NCI-H460 (cell line): ENCODE measurements at places on chromosomes 12 and 14.

- DNase-seq, result no peak
Measured at GRCh38 chr12:20024194-20024593, 344.1 kb upstream of the PDE3A start.

DNA sequence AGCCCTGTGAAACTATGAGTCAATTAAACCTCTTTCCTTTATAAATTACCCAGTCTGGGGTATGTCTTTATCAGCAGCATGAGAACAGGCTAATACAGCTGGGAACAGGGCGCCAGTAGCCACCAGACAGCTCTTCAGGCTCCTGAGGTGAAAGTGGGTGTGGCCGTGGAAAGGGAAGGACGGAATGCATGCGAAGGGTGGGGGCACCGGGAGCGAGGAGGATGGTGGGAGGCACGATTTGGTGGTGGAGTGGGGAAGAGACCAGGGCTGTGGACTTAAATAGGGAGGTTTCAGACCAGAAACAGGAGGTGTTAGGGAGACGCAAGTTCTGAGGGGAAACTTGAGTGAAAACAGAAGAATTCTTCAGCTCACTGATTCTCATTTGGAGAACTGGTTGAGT, 44.1 kb upstream of the CHST11 start:
- no peak for DNase-seq

DNA sequence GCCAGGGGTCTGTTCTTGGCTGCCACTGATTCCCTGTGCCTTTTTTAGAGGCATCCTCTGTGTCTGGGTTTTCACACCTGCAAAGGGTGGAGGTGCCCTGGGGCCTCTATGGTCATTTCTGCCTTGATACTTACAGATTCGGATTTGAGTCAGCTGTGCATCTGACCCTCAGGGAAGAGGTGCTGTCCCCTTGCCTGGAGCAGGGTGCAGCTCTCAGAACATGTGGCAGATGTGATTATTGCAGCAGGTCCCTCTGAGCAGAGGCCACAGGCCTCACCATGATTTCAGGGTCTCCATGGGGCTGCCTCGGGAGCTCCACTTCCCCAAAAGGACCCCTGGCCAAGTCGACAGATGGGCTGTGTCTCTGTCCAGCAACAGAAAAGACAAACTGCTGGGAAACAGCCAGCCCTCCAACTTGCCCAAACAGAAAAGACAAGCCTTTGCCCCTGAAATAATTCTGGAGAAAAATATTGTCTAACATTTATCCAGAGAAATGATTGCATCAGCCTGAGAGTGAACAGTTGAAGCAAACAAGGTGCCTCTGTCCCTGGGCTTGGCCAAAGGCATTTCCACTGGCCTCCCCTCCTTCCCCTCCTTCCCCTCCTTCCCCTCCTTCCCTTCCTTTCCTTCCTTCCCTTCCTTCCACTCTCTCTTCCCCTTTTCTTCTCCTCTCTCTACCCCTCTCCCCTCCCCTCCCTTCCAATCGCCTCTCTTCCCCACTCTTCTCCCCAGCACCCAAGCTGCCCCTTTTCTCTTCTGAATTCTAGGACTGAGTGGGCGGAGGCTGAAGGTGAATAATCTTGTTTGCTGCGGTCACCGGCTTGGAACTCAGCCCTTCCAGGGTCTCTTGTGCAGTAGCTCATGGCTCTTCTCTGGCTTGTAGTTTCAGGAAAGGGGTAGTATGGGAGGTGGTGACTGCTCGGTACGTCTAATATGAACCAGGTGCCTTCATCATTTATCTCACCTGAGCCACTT, 676 bp downstream of the SERPINA3 start:
- no peak for DNase-seq

GRCh38 chr12:69252033-69252432, 12.7 kb downstream of the CPSF6 start:
- DNase-seq, result no peak

DNA sequence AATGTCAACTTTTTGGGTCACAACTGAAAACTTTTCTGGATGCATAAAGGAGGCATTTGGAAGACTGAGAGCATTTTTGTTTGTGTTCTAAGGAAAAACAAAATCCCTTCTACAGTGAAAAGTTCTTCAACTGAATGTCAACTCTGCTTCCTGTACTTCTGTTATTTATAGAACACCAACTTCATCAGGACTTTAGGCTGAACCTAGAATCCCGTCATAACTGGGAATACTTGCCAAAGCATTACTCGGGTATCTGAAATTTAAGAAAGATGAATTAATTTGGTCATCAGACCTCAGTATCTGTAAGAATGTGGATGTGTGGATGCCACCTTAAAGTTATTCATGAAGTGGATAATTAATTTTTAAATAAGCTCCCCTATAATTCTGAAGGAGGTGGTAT, 73.2 kb downstream of the FERMT2 start:
- no peak for DNase-seq

DNA sequence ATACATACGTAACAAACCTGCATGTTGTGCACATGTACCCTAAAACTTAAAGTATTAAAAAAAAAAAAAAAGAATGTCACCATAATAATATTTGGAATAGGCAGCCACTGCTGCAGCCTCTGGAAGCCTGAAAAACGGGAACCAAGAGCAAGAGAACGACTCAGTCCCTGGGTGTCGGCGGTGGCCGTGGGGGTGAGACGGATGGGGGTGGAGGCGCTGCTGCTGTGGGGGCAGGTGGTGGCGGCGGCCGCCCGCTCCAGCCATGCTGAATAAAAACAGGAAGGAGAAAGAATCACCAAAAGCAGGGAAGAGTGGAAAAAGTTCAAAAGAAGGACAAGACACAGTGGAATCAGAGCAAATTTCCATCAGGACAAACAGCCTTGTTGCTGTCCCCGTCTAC, 46.9 kb downstream of the ZFYVE21 start:
- DNase-seq, result no peak
